Tracheal epithelial cell (primary cell): ENCODE measurements at places on chromosomes 3 and 15. TPM values are rescaled to one million over a fixed set of nuclear protein-coding genes. Genes with fewer than 3 reads are reported as not detected.

The WNT5A gene
- total RNA-seq = 3.6 and 5.8 TPM in 2 replicates

The C3orf80 gene
- under 0.01 TPM in 1 of 2 replicates, not detected in the other for total RNA-seq

The FAM107A gene
- 0.24 TPM in 1 of 2 replicates, not detected in the other for total RNA-seq

The MCF2L2 gene
- total RNA-seq = 0.21 TPM in 1 of 2 replicates, not detected in the other

The TGM4 gene
- total RNA-seq = 0.48 TPM in 1 of 2 replicates, not detected in the other

The UBAP1L gene
- 0.43 and 0.72 TPM in 2 replicates for total RNA-seq

The FGD5 gene
- under 0.01 and 0.96 TPM in 2 replicates for total RNA-seq

The LSAMP gene
- under 0.01 TPM in 1 of 2 replicates, not detected in the other for total RNA-seq

The AADACL2 gene
- total RNA-seq = not detected in 2 replicates

The REC114 gene
- total RNA-seq = not detected in 2 replicates

The IQCF5 gene
- total RNA-seq = not detected in 2 replicates

The ACSBG1 gene
- not detected in 2 replicates for total RNA-seq

The GRAMD1C gene
- 1.2 and 1.3 TPM in 2 replicates for total RNA-seq

The TBC1D23 gene
- 36.1 and 36.9 TPM in 2 replicates for total RNA-seq

The ARNT2 gene
- total RNA-seq = 0.21 and 0.72 TPM in 2 replicates

The CYP1A2 gene
- total RNA-seq = not detected in 2 replicates

The MKRN2OS gene
- total RNA-seq = 1.7 and 2.2 TPM in 2 replicates

The NMB gene
- 1.7 and 4.7 TPM in 2 replicates for total RNA-seq

The ASB14 gene
- total RNA-seq = not detected in 2 replicates

The MYD88 gene
- 22.0 and 34.2 TPM in 2 replicates for total RNA-seq

The ACKR2 gene
- total RNA-seq = 0.96 and 1.7 TPM in 2 replicates

The NRG4 gene
- not detected in 2 replicates for total RNA-seq

The ROBO2 gene
- 0.21 and 0.96 TPM in 2 replicates for total RNA-seq

The RYR3 gene
- total RNA-seq = under 0.01 and 0.21 TPM in 2 replicates

The MYL3 gene
- total RNA-seq = 0.72 TPM in 1 of 2 replicates, not detected in the other

The KIF15 gene
- total RNA-seq = 0.85 and 2.4 TPM in 2 replicates

The TRAK1 gene
- 38.3 and 52.9 TPM in 2 replicates for total RNA-seq

The DGKG gene
- total RNA-seq = 0.48 TPM in 1 of 2 replicates, not detected in the other

The MED12L gene
- total RNA-seq = under 0.01 TPM in 2 replicates

The IL12A gene
- total RNA-seq = 0.72 and 1.9 TPM in 2 replicates

The RHCG gene
- 196 and 310 TPM in 2 replicates for total RNA-seq

The GNAT1 gene
- 0.43 TPM in 1 of 2 replicates, not detected in the other for total RNA-seq

The GRM2 gene
- total RNA-seq = under 0.01 TPM in 1 of 2 replicates, not detected in the other

The CPLX3 gene
- total RNA-seq = not detected in 2 replicates

The SCAANT1 gene
- not detected in 2 replicates for total RNA-seq

The ZNF860 gene
- 1.4 and 1.9 TPM in 2 replicates for total RNA-seq

The SEMA3G gene
- total RNA-seq = under 0.01 and 1.7 TPM in 2 replicates

The MIX23 gene
- 35.0 and 58.6 TPM in 2 replicates for total RNA-seq

The LMAN1L gene
- 0.21 TPM in 1 of 2 replicates, not detected in the other for total RNA-seq

The GOLGA6D gene
- total RNA-seq = not detected in 2 replicates

The PIERCE2 gene
- 1.7 and 4.9 TPM in 2 replicates for total RNA-seq

The STAC gene
- 0.85 and 7.7 TPM in 2 replicates for total RNA-seq

The SNRPA1 gene
- 8.7 and 14.9 TPM in 2 replicates for total RNA-seq

The DLG1 gene
- 69.9 and 81.6 TPM in 2 replicates for total RNA-seq

The GPR62 gene
- total RNA-seq = not detected in 2 replicates

The TMCO5A gene
- not detected in 2 replicates for total RNA-seq

The CIDEC gene
- total RNA-seq = not detected in 2 replicates

The CYP11A1 gene
- total RNA-seq = 0.21 TPM in 1 of 2 replicates, not detected in the other

The CPA3 gene
- not detected in 2 replicates for total RNA-seq

The CCR9 gene
- total RNA-seq = not detected in 2 replicates

The CCRL2 gene
- 0.24 TPM in 1 of 2 replicates, not detected in the other for total RNA-seq

The PATL2 gene
- 0.24 and 0.85 TPM in 2 replicates for total RNA-seq

The SPESP1 gene
- total RNA-seq = 5.3 and 16.0 TPM in 2 replicates
